Ureter (tissue), 1 donor: ENCODE measurements at places on chromosomes 4 and X.

DNA sequence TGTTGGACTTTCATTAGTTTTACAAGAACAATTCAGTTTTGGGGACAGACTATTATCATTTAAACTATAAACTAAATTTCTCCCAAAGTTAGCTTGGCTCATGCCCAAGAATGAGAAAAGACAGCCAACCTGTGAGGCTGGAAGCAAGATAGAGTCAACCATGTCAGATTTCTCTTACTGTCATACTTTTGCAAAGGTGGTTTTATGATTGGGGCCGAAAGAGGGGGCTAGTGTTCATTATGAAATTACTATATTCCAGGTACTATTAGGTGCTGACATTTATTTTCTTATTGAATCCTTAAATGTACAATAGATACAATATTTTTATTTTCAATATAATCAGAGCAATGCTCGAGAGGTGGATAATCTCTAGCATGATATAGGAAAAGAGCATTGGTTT, 30.6 kb downstream of the HERC6 start:
- DNase-seq, result no peak

DNA sequence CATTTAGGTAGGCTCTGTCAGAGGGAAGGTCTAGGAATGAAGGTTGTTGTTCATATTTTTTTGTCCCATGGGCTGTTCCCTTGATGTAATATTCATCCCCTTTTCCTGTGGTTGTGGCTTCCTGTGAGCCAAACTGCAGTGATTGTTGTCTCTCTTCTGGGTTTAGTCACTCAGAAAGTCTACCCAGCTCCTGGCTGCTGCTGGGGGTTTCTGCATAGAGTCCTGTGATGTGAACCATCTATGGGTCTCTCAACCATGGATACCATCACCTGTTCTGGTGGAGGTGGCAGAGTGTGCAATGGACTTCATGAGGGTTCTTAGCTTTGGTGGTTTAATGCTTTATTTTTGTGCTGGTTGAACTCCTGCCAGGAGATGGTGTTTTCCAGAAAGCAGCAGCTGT, 122.8 kb downstream of the ZC4H2 start:
- DNase-seq, result no peak

- no peak for DNase-seq
These were observed 54.1 kb upstream of the GABRE start for GRCh38 chrX:152028579-152028978.

DNA sequence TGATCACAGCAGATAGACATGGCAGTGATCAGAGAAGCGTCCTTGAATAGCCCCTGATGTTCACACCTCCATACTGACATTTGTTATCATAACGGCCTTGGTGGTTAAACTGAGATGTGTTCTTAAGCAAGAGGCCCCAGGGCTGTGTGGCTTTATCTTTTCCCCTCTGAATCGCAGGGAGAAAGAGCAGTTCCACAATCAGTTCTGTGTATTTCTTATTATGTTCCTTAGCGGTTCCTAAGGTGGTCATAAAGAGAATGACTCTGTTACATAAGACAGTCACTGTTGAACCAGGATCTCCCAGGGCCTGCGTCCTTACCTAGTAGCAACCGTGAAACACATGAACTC, 52.8 kb upstream of the CBR4 start:
- DNase-seq, result no peak

- no peak for DNase-seq
These were observed 41.0 kb upstream of the GATB start for GRCh38 chr4:151801547-151802516.
